Activated CD4-positive, alpha-beta T cell treated with anti-CD3 and anti-CD28 coated beads for 36 hours (primary cell): ENCODE measurements at places on chromosomes 16 and 17.

DNA sequence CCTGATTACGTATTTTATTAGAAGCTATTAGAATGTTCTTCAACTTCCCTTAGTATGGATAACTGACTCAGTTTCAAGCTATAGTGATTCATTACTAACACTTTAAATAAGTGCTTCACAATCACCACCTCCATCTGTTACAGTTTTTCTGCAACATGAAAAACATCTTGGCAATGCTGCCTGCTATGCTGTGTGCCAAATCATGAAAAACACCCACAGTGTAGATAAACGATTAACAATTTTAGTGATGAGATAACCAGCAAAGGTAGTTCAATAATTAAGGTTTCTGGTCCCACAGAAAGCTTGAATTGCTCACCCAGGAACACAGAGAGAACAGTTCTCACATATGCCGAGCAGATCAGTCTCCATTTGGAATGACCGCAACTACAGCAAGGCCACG lies 51.4 kb upstream of the SLC25A19 start:
- peaks cover 87% of the 10 kb centered on the region for H3K4me1 ChIP-seq
- no peaks in the 10 kb centered on the region for H3K27me3 ChIP-seq
- H3K36me3 ChIP-seq, result peaks cover 11% of the 10 kb centered on the region
- no peak for DNase-seq
- no peak overlapping the region for H3K4me3 ChIP-seq
- peak overlapping the region; percentile 88 for H3K27ac ChIP-seq

- H3K4me1 ChIP-seq, result peaks cover 50% of the 10 kb centered on the region
- peak overlapping the region; percentile 83 for H3K4me3 ChIP-seq
- no peaks in the 10 kb centered on the region for H3K27me3 ChIP-seq
- peak overlapping the region; percentile 81 for H3K27ac ChIP-seq
- peaks cover 20% of the 10 kb centered on the region for H3K36me3 ChIP-seq
Observed at GRCh38 chr16:87392821-87393679, 914 bp downstream of the MAP1LC3B start.

GRCh38 chr17:5563456-5563855 lies 20.9 kb downstream of the NLRP1 start:
- peaks cover 24% of the 10 kb centered on the region for H3K4me1 ChIP-seq
- no peaks in the 10 kb centered on the region for H3K27me3 ChIP-seq
- H3K27ac ChIP-seq, result peak overlapping the region; percentile 35
- peaks cover 28% of the 10 kb centered on the region for H3K36me3 ChIP-seq

DNA sequence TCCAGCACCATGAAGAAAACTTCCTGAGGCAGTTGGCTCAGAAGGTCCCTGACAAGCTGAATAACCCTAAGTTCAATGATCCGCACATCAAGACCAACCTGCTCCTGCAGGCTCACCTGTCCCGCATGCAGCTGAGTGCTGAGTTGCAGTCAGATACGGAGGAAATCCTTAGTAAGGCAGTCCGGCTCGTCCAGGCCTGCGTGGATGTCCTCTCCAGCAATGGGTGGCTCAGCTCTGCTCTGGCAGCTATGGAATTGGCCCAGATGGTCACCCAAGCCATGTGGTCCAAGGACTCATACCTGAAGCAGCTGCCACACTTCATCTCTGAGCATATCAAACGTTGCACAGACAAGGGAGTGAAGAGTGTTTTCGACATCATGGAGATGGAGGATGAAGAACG lies 88.4 kb upstream of the SMURF2 start:
- no peak overlapping the region for H3K27ac ChIP-seq
- H3K36me3 ChIP-seq, result peaks cover 2% of the 10 kb centered on the region
- H3K4me1 ChIP-seq, result no peaks in the 10 kb centered on the region
- no peak for DNase-seq

DNA sequence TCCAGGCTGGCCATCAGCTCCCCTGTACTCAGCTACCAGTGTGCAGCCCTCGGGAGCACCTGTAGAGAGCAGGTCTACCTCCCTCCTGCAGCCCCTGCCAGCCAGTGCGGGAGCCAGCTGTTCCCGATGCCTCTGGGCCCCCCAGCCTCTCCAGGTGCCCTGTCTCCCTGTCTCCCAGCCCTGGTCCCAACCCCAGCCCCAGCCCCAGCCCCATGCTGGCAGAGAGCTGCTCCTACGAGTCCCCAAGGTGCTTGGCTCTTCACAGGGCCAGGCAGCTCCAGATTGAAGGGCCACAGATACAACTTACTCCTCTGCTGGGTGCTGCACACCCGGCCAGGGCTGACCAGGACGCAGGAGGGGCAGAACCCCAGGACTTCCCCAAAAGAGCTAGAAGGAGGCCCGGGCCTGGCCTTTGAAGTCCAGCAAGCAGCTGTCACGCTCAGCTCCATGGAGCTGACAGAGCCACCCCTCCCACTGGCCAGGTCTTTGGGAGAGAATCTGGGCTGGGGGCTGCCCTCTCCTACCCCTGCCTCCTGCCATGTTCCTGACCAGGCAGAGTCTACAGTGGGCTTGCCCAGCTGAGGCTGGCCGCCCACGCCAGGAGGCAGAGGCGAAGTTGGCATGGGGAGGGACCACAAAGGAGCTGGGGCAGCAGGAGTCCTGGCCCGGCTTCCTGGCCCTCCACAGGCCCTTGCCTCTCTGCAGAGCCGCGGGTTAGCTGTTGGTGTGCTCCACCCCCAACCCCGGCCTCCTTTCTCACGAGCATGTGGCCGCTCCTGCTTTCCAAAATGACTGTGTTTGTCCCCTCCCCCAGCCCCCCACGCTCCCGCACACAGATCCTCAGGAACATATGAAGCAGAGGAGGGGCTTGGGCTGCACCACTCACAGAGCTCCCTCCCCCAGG lies 9.5 kb upstream of the ADAM11 start:
- no peak for DNase-seq
- H3K4me3 ChIP-seq, result no peak overlapping the region
- H3K27ac ChIP-seq, result no peak overlapping the region

- no peak overlapping the region for H3K27ac ChIP-seq
- no peaks in the 10 kb centered on the region for H3K36me3 ChIP-seq
- H3K27me3 ChIP-seq, result peaks cover 67% of the 10 kb centered on the region
- DNase-seq, result peak; percentile 22
- H3K4me1 ChIP-seq, result peaks cover 24% of the 10 kb centered on the region
Observed at GRCh38 chr17:49963626-49964302, 5.2 kb upstream of the DLX4 start.

GRCh38 chr16:72723781-72724180 lies 324.1 kb downstream of the ZFHX3 start:
- no peaks in the 10 kb centered on the region for H3K27me3 ChIP-seq
- H3K4me3 ChIP-seq, result no peak overlapping the region
- no peak for DNase-seq
- H3K36me3 ChIP-seq, result no peaks in the 10 kb centered on the region

DNA sequence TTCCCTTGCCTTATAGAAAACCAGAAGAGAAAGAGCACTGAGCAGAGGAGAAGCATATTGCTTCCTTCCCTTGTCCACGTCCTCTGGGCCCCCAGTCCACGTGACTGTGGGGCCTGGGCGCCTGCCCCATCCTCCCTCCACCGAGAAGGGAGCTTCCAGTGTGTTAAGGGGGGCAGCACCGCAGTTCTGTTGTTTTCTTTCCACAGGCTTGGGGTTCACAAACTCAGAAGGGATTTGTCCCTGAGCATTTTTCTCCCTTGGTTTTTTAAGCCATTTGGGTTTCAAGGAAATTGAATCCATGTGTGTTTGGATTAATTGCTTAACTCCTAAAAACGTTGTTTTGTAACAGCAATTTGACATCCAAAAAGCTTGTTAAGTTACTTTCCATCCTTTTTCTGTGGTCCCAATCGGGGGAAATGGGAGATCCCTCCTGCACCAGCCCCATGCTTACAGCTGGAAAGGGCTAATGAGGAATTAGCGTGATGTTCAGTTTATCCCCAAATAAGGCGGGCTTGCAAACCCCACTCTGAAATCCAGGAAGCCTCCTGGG lies 347.5 kb upstream of the TNRC6C start:
- no peak overlapping the region for H3K4me3 ChIP-seq
- DNase-seq, result no peak
- peak overlapping the region; percentile 88 for H3K27ac ChIP-seq
- peaks cover 28% of the 10 kb centered on the region for H3K4me1 ChIP-seq
- H3K27me3 ChIP-seq, result no peaks in the 10 kb centered on the region
